ENCODE measurements at places on chromosomes 6 and 20.

- no peak for DNase-seq
Observed at GRCh38 chr6:25482996-25483395, 169.0 kb upstream of the SCGN start.

- DNase-seq = no peak
Observed at GRCh38 chr6:82030761-82031503, 216.6 kb downstream of the IBTK start.

DNA sequence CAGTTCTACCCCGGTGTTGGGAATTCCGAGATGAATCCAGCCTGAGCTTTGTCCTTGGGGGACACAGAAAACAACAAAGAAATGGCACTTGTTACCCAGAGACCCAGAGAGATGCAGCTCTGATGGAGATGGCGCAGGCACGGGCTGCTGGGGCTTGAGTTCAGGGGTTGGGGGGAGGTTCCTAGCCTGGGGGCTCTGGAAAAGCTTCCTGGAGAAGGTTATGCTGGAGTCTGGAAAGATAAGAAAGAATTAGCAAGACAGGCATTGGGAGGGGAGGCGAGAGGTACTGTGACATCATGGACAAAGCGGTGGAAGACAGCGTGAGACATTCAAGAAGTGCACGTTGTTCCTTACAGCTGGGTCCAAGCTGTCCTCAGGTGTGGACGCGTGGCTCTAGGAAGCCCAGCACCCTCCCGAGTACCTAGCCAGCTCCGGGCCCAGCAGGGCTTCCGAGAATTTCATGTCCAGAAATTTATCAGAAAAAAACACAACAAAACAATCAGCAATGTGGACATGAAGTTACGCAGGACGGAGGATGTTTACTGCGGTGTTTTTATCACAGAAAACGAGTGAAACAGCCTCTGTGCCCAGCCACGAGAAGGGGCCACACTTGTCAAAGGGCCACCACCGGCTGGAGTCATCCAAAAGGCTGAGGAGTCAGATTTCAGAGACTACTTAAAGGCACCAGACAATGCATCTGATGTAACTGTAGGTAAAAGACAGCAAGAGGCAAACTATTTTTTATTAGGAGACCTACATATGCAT is 39.5 kb downstream of the C20orf203 start:
- no peak for DNase-seq

- DNase-seq = no peak
Observed at GRCh38 chr6:170545405-170545804, 7.7 kb downstream of the PSMB1 start.

DNA sequence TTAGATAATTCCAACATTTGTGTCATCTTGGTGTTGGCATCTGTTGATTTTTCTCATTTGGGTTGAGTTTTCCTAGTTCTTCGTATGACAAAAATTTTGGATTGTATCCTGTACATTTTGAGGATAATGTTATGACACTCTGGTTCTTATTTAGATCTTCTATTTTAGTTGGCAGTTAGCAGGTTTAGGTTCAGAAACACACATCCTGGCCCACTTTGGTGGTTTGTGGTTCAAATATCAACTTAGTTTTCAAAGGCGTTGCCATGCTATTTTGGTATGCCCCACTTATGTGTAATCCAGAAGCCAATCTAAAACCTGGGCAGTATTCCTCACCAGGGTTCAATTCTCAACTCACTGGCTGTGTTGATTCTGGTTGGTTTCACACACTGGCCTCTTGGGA is 68.2 kb downstream of the NOX3 start:
- no peak for DNase-seq

DNA sequence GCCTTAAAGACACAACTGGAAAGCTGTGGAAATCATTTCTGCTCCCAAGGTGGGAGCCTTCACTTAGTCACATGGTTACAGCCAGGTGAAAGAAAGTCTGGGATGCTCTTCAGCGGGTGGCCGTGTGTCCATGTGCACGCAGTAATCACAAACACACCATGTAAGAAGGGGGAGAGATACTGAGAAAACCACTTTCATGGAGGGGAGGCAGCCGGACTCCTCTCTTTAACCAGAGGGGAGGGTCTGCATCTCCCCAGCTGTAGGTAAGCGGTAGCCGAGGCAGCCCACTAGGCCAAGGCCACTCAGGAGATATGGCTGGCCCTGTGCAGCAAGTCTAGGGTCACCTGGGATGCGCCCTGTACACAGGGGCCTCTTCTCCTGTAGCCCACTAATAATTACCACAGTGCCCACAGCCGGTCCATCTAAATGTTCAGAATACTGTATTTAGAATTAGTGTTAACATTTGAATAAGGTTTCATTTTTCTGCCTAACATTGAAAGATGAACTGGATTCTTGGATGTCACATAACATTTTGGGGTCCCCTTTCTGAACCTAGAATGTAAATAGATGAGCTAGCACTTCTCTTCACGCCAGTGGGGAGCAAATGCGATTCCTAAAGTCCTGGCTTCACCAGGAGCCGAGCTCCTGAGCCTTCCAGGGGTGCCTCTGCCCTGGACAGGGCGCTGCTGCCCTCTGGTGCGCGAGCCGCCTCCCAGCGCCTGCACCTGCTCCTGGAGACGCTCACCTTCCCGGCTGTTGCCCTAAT is 15.9 kb downstream of the GPR31 start:
- DNase-seq = peak; percentile 13

GRCh38 chr6:134589512-134589911 is 271.6 kb upstream of the SGK1 start:
- peak; percentile 92 for DNase-seq

GRCh38 chr6:170129691-170130171 is 161.1 kb downstream of the DLL1 start:
- peak; percentile 11 for DNase-seq

- DNase-seq = no peak
Observed at GRCh38 chr6:144834426-144835038, 549.4 kb downstream of the UTRN start.

- no peak for DNase-seq
Observed at GRCh38 chr20:19789009-19789408, 31.0 kb downstream of the RIN2 start.

- DNase-seq = no peak
Observed at GRCh38 chr20:8330785-8331695, 199.0 kb downstream of the PLCB1 start.

DNA sequence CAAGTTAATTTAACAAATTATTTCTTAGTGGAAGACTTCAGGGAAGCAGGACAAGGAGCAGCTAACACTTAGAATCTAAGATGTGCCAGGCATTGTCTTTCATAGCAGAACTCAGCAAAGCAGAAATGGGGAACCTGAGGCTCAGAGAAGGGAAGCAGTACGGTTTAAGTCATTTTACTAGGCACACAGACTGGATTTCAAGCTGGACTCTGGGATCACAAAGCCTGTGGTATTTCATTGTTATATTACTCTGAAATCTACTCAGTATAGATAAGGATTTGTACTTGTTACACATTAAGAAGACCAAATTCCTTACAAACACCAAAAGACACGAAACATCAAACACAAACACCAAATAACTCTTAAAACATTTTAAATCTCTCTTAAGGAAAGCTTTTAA is 199.6 kb downstream of the ISM1 start:
- DNase-seq = no peak

DNA sequence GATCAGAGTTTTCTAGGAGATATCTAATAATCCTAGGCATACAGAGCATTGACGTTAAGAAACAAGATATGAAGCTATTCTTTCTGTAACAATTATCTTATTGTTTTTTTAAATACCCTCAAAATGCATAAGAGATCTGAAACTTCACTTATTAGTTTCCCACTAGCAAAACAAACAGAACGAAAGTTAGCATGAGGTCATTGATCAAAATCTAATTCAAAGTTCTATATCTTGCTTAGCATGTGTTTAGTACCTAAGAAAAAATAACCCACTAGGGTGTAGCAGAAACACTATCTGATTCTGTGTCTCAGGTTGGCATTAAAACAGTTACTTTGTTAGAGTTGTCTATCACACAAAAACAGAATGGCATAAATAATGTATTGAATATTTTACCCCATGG is 1288.4 kb downstream of the EPHA7 start:
- DNase-seq = no peak

DNA sequence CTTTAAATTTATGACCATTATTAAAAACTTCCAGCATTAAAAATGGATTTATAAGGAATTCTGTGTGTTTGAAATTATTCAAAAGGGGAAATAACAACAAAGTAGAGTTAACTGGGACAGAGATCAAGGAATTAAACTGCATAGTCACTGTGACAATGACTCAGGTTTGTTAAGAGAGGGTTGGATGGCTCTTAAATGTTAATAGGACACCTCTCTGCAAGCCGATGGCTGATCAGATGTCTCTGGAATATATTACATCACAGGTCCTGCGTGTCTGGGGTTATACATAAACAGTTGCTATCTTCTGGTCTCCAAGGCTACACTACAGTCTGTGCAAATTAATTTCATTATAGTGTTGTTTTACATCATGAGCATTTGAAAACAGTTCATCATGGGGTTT is 574.3 kb downstream of the COL12A1 start:
- peak; percentile 11 for DNase-seq

DNA sequence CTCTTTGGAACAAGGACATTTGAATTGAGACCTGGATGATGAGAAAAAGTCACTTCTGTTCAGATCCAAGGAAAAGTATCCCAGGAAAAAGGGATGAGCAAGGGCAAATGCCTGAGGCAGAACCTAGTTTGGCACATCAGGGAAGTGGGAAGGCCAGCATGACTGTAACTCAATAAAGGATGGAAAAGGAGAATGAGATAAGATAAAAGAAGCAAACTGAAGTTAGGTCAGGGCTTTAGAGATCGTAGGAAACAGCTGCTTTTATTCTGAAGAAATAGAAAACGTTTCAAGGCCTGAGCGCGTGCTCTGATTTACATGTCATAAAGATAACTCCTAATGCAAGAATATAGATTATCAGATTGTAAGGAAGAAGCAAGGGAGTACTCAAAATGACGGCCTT is 450.0 kb downstream of the FRK start:
- DNase-seq = no peak

GRCh38 chr6:108895571-108895970 is 47.3 kb downstream of the ARMC2 start:
- no peak for DNase-seq

DNA sequence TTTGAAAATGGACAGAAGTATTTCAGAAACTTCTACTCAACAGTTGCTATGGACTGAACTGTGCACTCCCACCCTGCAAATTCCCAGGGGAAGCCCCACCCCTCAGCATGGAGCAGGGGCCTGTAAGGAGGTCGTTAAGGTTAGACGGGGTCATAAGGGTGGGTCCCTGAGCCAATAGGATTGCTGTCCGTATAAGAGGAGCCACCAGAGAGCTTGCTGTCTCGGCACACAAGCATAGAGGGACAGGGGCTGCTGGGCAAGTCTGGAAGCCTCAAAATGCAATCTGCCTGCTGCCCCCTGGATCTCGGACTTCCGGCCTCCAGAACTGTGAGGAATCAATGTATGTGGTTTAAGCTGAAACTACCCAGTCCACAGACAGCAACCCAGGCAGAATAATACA is 37.4 kb upstream of the AFDN start:
- DNase-seq = no peak

GRCh38 chr6:33324125-33324524 is 6.6 kb upstream of the ZBTB22 start:
- no peak for DNase-seq

DNA sequence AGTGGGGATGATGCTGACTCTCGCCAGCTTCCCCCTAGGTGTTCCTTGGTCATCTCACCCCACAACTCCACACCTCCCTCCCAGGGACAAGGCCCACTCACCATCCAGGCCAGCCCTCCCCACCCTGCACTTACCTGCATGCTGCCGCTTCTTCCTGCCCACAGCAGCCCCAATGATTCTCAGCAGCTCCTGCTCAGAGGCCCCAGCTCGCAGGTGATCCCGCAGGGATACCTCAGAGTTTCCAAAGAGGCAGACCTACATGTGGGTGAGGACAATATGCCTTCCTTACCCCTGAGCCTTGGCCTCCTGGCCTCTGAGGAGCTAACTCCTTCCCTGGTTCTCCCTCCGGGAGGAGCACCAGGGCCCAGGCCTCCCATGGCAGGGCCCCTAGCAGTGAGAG is 24.6 kb downstream of the MOCS1 start:
- no peak for DNase-seq

- no peak for DNase-seq
Observed at GRCh38 chr6:142438898-142439297, 137.1 kb downstream of the ADGRG6 start.

- no peak for DNase-seq
Observed at GRCh38 chr6:15317251-15317650, 71.4 kb downstream of the JARID2 start.

DNA sequence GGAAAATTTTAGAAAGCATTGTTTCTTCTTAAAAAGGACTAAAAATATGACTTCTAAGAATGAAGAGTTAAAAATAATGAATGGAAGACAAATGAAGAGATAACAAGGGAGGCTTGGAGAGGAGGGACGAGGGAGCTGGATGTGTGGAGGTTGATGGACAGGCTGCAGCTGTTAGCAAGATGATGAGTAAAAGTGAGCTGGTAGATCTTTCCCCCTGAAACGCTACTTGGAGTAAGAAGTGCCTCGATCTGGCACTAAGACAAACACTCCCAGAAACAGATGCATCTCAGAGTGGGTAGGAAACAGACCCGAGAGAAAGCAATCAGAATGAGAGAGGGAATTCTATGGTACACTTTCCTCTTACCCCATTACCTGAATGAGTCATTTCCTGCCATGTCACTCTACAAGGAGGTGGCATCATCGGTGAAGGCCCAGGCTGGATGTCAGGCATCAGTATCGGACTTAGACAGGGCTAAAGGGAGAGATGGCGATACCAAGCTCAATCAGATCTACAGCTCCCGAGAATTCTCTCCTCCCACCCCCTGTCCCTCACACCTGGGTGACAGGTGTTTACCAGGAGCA is 154.1 kb upstream of the BMP2 start:
- no peak for DNase-seq

GRCh38 chr20:50323209-50323608 is 132.6 kb downstream of the CEBPB start:
- DNase-seq = no peak

DNA sequence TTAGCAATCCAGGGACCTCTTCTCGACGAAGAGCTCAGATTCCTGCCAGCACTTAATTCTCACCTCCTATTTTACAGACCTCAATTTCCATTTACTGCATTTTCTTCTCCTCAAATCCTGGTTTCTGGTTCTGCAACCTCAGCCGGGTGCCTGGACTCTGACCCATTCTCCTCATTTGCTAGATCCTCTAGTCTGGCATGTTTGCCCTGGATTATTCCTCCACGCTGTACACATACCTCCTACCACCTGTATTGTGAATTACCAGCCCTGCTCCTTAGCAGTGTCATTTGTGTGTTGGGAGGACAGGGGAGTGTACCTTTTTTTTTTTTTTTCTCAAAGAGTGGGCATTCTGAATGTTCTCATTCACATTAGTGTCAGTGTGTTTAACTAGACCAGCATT is 204.4 kb downstream of the ZMYND8 start:
- no peak for DNase-seq

- DNase-seq = peak; percentile 64
Observed at GRCh38 chr6:107670792-107671199, 153.3 kb downstream of the SCML4 start.
